ENCODE measurements at places on chromosomes 12 and 14. TPM values are rescaled to one million over a fixed set of nuclear protein-coding genes. Genes with fewer than 3 reads are reported as not detected.
A peak's percentile ranks its signal among the peaks of the same experiment; 100 is the strongest.

GRCh38 chr12:61514016-61514415, 746.2 kb upstream of the USP15 start:
- no peak for DNase-seq

- no peak for DNase-seq
Measured at GRCh38 chr12:12909228-12909994, 18.0 kb downstream of the GPRC5A start.

GRCh38 chr12:131008131-131008912, 54.6 kb downstream of the ADGRD1 start:
- DNase-seq, result no peak

GRCh38 chr14:91872517-91873470, 5.5 kb upstream of the TC2N start:
- DNase-seq, result no peak

GRCh38 chr12:126747530-126748149, 1519.3 kb upstream of the TMEM132C start:
- DNase-seq, result peak; percentile 76

- no peak for DNase-seq
Measured at GRCh38 chr14:44901696-44902095, 60.1 kb downstream of the KLHL28 start.

DNA sequence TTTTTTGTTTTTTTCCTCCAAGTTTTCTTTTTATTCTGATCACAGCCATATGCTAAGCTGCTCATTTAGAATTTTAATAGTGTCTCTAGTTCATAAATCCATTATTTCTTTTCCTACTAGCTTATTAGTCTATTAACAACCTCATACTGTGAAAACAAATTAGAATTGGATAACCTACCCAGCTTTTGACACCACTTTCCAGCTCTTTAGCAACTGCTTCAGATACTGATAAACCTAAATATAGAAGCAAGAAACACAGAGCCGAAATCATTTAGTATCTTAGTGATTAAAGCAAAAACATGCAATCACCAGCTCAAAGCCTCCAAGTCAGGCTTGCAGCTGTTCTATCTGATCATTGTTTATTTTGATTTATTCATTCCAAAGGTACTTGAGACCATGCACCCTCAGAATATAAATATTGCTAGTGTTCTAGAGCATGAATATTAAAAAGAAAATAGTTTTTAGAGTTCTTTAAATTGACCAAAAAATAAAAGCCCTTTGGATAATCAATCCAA, 121.5 kb downstream of the STXBP6 start:
- DNase-seq, result no peak

GRCh38 chr14:45891417-45892080, 638.5 kb upstream of the MIS18BP1 start:
- DNase-seq, result peak; percentile 58

DNA sequence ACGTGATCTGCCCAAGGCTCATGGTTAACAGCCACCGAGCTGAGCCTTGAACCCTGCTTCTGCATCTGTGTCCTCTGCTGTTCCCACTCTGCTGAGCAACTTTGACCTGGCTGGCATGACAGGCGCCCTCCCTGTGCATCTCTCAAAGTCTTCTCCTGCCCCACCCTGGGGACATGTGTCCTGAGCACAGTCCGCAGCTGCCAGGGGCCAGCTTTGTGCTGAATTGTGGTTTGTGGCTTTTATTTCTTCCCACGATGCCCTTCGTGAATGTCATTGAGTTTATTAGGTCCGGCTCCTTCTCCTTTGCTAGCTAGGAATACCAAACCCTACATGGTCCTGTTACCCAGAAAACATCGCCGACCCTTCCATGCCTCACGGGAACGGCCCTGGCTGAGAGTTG, 161.0 kb downstream of the TSPAN9 start:
- no peak for DNase-seq

DNA sequence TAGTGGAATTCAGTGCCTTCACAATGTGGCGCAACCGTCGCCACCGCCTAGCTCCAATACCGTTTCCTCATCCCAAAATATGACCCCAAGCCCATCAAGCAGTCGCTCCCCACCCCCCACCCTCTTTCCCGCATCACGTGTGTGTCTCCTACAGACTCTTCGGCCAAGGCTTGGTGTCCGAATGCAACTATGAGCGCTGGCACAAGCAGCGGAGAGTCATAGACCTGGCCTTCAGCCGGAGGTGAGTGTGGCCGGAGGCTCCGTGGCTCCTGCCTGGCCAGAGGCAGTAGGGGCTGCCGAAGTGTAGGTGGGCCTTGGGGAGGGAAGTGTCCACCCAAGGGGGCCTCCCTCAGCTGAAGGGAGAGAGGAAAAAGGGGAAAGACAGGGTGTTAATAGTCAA, 15.8 kb downstream of the CYP46A1 start:
- no peak for DNase-seq

NR2C1 gene
- total RNA-seq, result 47.0 TPM

KCNJ8 gene
- total RNA-seq, result 0.15 TPM

DNA sequence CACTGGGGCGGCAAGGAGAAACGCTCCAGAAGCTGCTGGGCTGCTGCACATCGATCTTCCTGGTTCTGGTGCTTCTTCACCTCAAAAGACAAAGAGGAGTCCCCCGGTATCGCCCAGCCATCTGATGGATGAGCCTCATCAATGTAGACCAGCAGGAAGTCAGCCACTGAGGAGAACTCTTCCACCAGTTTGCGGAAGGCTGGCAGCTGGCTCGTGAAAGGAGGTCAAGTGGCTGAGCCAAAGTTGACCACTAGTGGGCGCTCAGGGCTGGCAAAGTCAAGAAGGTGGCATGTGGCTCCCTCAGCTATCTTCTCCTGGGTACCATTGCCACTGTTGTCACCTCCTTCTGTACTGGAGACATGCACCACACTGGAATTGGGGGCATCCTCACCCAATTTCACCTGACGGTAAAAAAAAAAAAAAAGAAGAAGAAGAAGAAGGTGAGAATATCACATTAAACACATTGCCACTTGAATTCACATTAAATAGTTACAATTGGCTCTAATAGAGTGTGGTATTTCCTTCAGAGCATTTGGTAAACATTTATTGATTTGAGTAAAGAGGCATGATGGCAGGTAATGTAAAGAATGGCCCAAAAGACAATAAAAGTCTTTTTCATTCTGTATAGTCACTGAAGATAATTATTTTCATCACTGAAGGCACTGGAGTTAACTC, 8.3 kb downstream of the DIO2 start:
- peak; percentile 87 for DNase-seq

DNA sequence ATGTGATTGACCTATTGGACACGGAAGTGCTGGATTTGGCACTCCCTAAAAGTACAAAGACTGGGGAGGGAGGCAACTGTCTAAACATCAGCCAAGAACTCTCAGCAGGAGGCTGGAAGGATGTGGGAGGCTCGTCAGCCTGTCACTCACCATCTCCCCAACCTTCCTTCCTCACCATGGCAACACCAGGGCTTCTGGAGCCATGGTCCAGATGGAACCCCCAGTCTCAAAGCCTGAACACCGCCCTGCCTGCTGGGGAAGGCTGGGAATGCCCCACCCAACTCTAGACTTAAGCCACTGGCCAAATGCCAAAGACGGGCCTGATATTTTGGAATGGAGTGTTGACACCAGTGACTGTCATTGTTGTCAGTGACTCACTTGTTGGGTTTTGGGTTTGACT, 55.3 kb downstream of the GALNT16 start:
- no peak for DNase-seq

SLC22A17 gene
- 34.0 TPM for total RNA-seq

DNA sequence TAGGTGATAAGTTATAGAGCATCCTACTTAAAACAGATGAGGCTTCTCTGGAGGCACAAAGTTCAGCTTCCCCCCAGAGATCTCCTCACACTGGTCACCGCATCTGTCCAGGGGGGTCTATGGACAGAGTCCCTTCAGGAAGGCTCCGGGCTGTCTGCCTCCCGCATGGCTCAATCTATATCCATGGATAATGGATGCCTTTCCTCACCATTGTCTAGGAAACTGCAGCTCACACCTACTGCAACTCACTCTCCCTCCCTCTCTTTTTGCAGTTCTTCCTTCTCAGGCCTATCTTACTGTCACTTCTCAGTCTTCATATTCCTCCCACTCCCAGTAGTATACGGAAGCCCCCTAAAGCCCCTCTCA, 100.6 kb upstream of the BCL2L14 start:
- DNase-seq, result no peak

GRCh38 chr12:12086973-12087692, 16.4 kb downstream of the BCL2L14 start:
- DNase-seq, result peak; percentile 68

RAP1B gene
- 97.7 TPM for total RNA-seq

TNFAIP2 gene
- total RNA-seq, result 29.7 TPM

CCDC197 gene
- total RNA-seq, result not detected

DNA sequence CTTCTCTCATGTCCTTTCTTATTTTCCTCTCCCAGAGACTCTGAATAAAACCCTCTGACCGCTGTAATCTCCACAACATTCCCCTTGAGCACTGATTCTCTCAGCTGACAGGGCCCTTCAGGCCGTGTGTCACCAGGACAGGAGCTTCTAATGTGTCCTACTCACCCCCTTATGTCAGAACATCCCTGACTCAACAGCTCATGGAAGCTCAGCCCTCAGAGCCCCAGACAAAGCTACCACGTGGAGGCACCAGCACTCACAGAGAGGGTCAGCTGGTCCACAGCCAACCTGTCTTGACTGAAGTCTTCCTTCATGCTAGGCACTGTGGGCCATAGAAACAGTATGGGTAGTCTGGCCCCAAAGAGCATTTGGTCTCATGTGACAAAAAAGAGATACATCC, 49.8 kb downstream of the SMUG1 start:
- DNase-seq, result no peak

- DNase-seq, result no peak
Measured at GRCh38 chr12:21888276-21888863, 52.9 kb downstream of the ABCC9 start.

PRH2 gene
- total RNA-seq, result not detected

BHLHE41 gene
- 0.33 TPM for total RNA-seq

PELI2 gene
- 16.2 TPM for total RNA-seq

DNA sequence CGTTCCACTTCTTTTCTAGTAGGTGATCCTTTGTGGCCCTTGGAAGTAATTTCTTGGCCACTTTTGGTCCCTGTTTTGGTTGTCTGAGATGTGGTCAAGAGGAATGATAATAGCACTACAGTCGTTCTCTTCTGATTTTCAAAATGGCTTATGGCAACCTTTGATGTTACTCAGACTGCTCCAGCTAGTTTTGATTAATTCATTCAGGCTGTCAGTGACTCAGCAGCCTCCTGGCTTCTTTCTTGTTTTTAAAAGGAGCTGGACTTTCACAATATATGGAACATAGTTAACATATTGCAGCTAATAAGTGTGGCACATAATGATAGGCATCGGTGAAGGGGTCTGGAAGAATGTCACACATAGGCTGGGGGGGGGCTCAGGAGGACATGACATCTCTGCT, 47.3 kb downstream of the WDR20 start:
- no peak for DNase-seq

DNA sequence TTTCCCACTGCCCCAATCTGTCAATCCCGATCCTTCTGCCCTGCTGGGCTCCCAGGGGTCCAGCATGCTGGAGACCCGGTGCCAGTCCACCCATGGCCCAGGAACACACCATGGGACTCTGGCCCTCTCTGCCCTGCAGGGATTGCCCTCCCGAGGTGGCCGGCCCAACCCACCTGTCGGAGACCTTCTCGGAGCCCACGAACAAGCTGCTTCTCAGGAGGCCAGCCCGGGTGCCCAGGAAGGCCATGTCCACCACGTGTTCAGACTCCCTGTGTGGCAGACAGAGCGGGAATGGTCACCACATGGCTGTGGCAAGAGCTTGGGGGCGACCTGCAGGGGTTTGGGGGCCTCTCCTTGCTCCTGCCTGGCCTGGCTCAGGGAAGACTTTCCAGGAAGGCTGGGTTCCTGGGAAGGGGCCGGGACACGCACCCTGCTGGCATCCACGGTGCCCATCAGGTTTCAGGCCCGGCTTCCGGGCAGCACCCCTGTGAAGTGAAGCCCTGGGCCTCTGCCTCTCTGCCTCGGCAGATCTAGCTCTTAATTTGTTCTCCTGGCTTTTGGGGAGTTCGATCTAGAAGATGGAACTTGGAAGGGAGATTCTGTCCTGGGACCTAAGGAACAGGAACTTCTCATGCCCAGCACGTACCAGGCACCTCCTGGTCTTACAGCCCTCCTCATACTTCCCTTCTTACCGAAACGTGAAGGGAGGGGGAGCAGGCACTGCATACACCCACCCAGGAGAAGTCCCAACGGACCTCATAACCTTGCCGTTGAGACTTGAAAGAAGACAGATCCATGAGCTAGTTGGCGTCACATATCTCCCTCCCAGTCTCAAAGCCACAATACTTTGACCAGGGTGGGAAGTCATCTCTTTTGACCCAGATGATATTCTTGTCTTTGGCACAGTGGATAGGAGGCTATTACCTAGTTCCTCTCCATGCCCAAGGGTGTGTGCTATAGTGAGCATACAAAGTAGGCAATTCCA, 26.3 kb downstream of the LRTM2 start:
- peak; percentile 26 for DNase-seq

DCN gene
- total RNA-seq, result not detected

DNA sequence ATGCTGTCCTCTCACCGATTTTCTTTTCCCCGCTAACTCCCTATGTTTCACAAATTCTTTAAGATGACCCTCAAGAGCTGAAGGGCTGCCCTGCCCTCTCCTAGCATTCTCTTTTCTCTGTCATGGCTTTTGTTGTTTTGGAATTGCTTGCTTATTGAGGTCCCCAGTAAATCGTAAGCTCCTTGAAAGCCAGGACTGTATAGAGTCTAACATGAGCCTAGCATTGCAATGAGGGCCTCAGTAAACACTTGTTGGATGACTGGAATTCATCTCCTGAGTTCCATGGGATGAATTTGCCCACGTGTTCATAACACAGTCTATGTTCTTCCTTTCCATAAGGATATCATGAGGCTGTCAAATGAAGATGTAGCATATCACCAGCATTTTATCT, 92.2 kb downstream of the APAF1 start:
- DNase-seq, result no peak

INHBC gene
- total RNA-seq, result not detected

DNA sequence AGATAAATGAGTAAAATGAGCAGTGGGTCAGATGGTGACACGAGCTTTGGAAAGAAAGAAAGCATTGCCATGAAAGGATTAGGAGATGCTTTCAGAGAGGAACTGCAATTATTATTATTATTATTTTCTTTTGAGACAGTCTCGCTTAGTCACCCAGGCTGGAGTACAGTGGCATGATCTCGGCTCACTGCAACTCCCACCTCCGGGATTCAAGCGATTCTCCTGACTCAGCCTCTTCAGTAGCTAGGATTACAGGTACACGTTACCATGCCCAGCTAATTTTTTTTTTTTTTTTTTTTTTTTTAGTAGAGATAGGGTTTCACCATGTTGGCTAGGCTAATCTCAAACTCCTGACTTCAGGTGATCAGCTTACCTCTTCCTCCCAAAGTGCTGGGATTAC, 77.4 kb downstream of the ST8SIA1 start:
- DNase-seq, result no peak

DNA sequence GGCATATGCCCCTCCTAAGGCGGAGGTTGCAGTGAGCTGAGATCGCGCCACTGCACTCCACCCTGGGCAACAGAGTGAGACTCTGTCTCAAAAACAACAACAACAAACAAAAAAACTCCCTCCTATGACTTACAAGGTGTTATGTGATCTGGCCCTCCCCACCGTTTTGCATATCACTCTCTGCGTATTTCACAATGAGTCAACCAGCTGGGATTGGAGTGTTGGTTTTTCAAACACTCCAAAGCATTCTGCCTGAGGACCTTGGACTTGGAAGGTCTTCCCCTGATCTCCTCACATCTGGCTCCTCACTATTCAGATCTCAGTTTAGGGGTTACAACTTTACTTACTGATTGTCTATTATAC, 14.0 kb downstream of the MANSC1 start:
- no peak for DNase-seq

Data from H9 (cell line).